ENCODE measurements at places on chromosomes 12 and 14.

DNA sequence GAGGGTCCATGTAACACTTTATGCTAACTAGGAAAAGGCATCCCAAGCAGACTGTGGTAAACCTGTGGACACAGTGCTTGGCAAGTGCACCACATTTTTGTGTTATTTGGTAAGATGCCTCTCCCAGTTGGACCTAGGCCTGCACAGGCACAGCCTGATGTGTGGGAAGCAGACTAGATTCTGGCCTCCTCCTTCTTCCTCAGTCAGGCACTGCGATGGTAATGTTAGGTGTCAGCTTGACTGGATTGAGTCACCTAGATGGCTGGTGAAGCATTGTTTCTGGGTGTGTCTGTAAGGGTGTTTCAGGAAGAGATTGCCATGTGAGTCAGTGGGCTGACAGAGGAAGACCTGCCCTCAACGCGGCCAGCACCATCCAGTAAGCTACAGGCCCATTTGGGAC lies 25.3 kb upstream of the RHOJ start:
- DNase-seq, result no peak

DNA sequence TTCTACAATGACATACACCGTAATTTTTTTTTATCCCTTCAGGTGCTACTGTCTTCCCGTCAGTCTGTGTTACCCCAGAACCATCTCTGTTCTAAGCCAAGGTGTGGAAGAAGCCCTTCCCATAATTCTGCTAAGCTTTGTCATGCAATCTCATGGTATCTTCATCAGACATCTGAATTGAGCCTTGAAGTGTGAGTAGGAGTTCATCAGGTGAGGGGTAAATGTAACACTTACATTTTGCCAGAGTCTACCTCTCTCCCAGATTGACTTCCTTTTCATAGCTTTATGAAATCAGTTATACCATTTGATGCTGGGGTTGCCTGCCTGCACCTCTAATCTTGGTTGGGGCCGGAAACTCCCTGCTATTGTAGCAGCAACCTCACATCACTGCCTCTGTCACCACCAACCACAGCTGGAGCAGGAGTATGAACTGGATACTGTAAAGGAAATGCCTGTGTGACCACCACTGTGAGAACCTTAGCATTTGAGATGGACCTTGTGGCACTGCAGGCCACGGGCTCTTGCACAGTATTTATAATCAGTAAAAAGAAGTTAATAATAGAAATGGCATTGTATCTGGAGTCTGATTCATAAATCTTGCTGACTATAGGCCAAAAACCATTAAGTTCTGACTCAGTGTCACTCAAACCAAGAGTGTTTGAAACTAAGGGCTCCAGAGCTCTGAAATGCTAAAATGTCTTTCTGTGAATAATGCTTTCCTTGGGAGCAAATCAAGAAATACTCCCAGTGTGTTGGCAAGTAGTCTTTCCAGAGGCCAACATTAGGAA lies 58.7 kb upstream of the STK38L start:
- DNase-seq, result no peak

- DNase-seq, result no peak
Observed at GRCh38 chr14:103169954-103170353, 46.7 kb downstream of the TNFAIP2 start.

GRCh38 chr12:92034858-92035401 lies 110.7 kb downstream of the BTG1 start:
- peak; percentile 88 for DNase-seq

DNA sequence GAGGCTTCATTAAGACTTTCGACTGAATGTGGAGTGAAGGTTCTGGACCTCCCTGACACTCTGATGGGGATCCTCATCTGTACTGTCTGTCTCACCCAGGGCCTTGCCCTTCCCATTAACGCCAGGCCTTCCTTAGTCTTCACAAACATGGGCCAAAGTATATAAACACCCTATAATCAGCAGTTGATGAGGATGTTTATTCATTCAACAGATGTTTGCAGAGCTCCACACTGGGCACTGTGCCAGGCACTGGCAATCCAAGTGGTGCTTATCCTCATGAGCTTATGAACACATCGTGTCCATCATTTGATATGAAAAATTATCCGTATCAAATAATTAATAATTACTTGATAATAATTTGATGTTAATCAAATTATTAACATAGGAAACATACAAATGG lies 454.4 kb downstream of the FUT8 start:
- no peak for DNase-seq

GRCh38 chr12:69108037-69108436 lies 131.3 kb upstream of the CPSF6 start:
- DNase-seq, result no peak

DNA sequence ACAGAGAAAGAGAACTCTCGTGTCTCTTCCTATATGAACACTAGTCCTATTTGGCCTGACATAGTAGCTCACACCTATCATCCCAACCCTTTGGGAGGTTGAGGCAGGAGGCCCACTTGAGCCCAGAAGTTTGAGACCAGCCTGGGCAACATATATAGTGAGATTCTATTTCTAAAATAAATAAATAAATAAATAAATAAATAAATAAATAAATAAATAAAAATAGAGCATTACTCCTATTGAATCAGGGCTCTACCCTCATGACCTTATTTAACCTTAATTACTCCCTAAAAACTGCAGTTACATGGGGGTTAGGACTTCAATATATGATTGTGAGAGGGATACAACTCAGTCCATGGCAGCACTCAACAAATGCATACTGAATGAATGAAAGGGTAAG lies 61.2 kb upstream of the GSC start:
- no peak for DNase-seq

DNA sequence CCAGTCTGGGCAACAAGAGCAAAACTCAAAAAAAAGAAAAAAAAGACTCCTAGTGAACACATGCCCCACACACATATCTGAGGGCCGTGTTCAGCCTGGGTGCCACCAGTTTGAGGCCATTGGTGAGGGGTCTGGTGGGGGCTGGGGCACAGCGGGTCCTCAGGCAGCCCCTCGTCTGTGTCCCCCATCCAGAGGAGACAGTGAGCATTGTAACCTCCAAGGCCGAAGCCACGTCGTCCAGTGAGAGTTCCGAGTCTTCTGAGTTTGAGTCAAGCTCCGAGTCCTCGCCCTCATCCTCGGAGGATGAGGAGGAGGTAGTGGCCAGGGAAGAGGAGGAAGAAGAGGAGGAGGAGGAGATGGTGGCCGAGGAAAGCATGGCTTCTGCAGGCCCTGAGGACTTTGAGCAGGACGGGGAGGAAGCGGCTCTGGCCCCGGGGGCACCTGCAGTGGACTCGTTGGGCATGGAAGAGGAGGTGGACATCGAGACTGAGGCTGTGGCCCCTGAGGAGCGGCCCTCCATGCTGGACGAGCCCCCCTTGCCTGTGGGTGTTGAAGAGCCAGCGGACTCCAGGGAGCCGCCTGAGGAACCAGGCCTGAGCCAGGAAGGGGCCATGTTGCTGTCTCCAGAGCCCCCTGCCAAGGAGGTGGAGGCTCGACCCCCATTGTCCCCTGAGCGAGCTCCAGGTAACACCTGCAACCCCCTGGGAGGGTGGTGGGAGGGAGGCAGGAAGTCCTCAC lies 15.6 kb downstream of the SETD1B start:
- DNase-seq, result no peak

- DNase-seq, result no peak
Observed at GRCh38 chr12:65858831-65859230, 34.5 kb downstream of the HMGA2 start.

GRCh38 chr12:101010896-101011295 lies 199.1 kb downstream of the SLC5A8 start:
- no peak for DNase-seq

GRCh38 chr14:36580141-36580855 lies 2.1 kb downstream of the NKX2-8 start:
- no peak for DNase-seq

- DNase-seq, result no peak
Observed at GRCh38 chr12:2013527-2014223, 9.4 kb upstream of the DCP1B start.

GRCh38 chr14:32212833-32213232 lies 9.8 kb upstream of the RNU6-8 start:
- DNase-seq, result no peak

DNA sequence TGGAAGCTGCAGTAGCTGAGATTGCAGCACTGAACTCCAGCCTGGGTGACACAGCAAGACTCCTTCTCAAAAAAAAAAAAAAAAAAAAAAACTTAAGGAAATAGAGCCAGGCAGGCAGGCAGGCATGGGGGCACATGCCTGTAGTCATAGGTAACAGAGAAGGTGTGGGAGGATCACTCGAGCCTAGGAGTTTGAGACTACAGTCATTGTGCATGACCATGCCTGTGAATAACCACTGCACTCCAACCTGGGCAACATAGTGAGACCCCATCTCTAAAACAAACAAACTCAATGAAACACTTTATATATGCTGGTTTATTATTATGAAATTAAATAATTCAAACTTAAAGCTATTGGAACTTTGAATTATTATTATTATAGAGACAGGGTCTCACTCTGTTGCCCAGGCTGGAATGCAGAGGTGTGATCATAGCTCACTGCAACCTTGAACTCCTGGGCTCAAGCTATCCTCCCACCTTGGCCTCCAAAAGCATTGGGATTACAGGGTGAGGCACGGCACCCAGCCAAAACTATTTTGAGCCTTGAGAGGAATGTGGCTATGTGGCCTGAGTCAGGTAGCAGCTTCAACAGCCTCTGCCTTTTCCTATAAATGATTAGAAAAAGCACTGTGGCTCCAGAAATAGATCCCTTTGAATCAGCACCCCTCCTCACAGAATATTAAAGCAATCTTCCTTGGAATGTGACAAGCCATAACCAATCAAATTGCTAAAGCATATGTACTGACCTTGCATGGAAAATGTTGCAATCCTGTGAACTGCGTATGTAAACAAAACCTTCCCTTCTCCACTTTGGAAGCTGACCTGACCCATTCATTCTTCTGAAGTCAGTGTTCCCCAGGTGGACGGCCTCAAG lies 34.7 kb upstream of the YY1 start:
- no peak for DNase-seq
